ENCODE measurements at places on chromosomes 5 and 9.

DNA sequence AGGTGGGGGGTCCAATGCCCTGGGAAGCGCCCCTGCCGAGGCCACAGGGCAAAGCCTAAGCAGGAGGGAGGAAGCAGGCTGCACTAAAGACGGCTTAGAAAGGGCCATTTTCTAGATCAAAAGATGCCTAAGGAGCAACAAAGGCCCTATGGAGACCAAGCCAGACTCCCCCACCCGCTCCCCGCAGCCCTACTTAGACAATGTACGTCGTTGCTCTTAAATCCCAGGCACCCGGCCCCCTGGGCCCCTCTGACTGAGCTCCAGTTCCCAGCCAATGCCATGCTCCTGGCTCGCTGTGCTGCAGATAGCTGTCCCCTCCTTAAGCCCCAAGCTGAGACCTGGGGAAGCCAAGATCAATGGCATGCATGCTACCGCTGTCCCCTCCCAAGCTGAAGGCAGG is 10.3 kb downstream of the IPPK start:
- peak; percentile 77 for DNase-seq

DNA sequence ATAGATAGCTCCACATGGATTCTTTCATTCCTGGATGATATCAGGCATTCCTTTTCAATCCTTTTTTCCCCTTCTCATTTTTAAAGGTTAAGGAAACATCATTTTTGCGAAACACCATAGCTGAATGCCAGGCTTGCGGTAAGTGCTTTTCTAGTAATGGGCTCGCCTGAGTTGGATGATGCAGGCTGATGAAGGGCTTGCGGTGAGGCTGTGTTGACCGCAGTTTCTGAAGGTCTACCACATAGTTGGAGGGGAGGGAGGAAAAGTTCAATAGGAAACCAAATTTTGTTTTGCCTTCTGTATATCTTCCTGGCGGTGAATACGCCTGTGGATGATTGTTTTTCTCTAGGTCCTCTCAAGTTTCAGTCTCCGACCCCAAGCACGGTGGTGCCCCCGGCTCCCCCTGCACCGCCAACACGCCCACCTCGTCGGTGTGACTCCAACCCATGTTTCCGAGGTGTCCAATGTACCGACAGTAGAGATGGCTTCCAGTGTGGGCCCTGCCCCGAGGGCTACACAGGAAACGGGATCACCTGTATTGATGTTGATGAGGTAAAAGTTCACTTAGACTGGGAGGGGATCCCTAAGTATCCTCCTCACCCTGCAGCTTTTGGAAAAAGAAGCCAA is 24.3 kb downstream of the THBS4 start:
- DNase-seq: no peak

- no peak for DNase-seq
These were observed 629.2 kb downstream of the BNC2 start for GRCh38 chr9:16241231-16241630.

GRCh38 chr9:87518702-87519335 is 21.2 kb downstream of the DAPK1 start:
- DNase-seq: no peak

GRCh38 chr5:139182528-139183296 is 15.5 kb downstream of the SIL1 start:
- no peak for DNase-seq

GRCh38 chr9:129869585-129870501 is 34.6 kb downstream of the USP20 start:
- no peak for DNase-seq

- DNase-seq: peak; percentile 11
These were observed 412.9 kb downstream of the ZSWIM6 start for GRCh38 chr5:61744690-61745619.
